Muscle of back (tissue), 13 donors: ENCODE measurements at places on chromosomes 12 and 14.

DNA sequence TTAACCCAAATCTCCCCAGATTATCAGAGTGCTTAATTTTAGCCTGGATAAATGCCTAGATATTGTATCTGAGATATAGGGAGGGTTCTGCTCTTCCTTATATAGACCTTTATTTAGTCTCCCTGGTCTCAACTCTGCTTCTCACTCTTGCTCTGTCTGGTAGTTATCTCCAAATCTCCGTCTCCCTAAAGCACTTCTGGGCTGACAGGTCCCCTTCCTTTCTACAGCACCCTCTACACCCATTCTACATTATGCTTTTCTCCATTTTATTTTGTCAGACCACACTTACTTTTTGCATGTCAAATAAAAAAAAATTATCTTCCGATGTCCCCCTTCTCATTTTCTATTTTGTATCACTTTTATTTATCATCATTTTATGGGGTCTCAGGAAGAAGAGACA lies 2.0 kb upstream of the ERC1 start:
- no peak for DNase-seq

DNA sequence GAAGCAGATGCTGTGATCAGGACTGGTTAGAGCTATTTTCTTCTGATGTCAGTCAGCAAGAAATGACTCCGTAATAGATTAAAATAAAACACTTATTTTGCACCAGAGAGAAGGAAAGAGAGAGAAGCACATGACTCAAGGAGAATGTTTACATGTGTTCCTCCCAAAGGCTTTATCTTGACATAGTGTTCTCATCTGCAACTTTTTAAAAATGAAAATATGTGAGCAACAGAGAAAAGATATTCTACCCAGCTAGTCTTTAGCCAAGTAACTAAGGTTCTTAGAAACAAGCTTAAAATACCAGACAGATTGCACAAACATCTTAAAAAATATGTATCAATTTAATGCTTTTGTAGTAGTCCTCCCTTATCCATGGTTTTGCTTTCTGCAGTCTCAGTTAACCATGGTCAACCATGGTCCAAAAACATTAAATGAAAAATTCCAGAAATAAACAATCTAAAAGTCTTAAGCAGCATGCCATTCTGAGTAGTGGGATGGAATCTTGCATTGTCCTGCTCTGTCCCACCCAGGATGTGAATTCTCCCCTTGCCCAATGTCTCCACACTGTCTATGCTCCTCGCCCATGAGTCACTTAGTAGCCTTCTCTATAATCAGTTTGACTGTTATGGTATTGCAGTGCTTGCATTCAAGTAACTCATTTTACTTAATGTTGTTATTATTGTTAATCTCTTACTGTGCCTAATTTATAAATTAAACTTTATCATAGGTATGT lies 9.9 kb downstream of the SERPINA10 start:
- DNase-seq = no peak

DNA sequence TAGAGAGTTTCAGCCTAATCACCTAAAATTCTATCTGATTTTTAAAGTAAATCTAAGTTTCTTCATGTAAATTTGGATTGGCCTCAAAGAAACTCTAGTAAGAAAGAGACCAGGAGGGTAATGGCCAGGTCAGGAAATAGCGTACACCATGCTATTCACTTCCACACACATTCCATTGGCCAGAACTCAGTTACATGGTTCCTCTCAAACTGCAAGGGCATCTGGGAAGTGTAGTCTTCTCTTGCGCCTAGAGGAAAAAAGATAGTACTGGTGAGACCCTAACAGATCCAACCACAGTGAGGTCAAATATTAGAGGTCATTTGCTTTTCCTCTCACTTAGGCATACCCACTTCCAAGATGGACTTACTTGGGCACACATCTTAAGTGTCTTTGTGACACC lies 39.1 kb downstream of the MBIP start:
- no peak for DNase-seq

GRCh38 chr12:132689227-132689626 lies 1.8 kb downstream of the PXMP2 start:
- DNase-seq = no peak

- no peak for DNase-seq
Observed at GRCh38 chr12:114746297-114747011, 62.5 kb upstream of the TBX3 start.
